ENCODE measurements at places on chromosomes 12 and 14. TPM values are rescaled to one million over a fixed set of nuclear protein-coding genes. Genes with fewer than 3 reads are reported as not detected.
A peak's percentile ranks its signal among the peaks of the same experiment; 100 is the strongest.

DNA sequence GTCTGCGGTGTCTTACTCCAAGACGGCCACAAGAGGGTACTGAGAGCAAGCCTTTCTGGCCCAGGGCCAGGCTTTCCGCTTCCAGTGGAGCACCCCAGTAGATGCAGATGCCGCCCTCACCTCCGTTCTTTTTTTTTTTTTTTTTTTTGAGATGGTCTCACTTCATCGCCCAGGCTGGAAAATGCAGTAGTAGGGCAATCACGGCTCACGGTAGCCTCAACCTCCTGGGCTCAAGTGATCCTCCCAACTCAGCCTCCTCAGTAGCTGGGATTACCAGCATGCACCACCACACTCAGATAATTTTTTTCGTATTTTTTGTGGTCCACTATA, 5.6 kb upstream of the LBHD2 start:
- peak; percentile 73 for DNase-seq

DNA sequence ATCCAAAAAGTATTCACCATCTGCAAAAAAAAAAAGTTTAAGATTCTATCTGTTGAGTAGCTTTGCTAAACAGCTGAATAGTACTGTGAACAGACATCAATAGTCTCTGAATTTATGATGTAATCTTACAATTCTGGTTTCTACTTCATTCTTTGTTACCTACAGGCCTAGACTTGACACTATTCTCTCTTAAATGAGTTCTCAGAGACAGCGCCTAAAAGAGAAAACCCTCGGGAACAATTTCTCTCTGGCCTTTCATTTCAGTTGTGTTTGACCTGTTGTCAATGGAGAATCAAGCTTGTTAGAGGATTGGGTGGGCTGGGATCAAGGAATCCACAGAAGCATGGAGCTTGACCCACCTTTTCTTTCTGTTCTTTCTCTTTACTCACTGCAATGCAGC, 5.9 kb upstream of the TWF1 start:
- DNase-seq, result no peak

- no peak for DNase-seq
Observed at GRCh38 chr14:101196795-101197590, 293.5 kb upstream of the RTL1 start.

GRCh38 chr12:6631549-6631961, 4.2 kb downstream of the LPAR5 start:
- DNase-seq, result no peak

- DNase-seq, result no peak
Observed at GRCh38 chr12:15863984-15864383, 18.2 kb upstream of the STRAP start.

DNA sequence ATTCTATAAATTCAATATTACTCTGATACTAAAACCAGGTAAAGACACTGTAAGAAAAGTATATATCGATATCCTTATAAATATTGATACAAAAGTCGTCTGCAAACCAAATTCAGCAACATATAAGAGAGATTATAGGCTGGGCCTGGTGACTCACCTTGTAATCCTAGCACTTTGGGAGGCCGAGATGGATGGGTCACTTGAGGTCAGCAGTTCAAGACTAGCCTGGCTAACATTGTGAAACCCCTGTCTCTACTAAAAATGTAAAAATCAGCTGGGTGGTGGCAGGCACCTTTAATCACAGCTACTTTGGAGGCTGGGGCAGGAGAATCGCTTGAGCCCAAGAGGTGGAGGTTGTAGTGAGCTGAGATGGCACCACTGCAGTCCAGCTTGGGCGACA, 13.5 kb upstream of the TUBA1C start:
- no peak for DNase-seq

DNA sequence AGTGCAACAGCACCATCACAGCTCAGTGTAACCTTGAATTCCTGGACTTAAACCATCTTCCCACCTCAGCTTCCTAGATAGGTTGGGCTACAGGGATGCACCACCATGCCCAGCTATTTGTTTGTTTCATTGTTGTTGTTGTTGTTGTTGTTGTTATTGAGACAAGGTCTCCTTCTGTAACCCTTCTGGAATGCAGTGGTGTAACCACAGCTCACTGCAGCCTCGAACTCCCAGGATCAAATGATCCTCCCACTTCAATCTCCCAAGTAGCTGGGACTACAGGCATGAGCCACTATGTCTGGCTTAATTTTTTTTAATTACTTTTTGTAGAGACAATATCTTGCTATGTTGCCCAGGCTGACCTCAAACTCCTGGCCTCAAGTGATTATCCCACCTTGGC, 1.2 kb upstream of the NEMP1 start:
- no peak for DNase-seq

GRCh38 chr12:49519574-49519936, 19.3 kb upstream of the KCNH3 start:
- DNase-seq, result no peak

GRCh38 chr14:91059576-91060350, 678 bp downstream of the RPS6KA5 start:
- DNase-seq, result peak; percentile 59

GRCh38 chr14:101810897-101811621, 49.5 kb downstream of the PPP2R5C start:
- DNase-seq, result no peak

GRCh38 chr12:131102493-131102931, 148.8 kb downstream of the ADGRD1 start:
- DNase-seq, result no peak

Gene RNASE1
- total RNA-seq, result not detected

Gene SSPN
- not detected for total RNA-seq

Gene LTBP2
- 0.10 TPM for total RNA-seq

Gene SLC38A4
- not detected for total RNA-seq

Gene USP30
- total RNA-seq, result 5.5 TPM
